Stimulated activated naive CD8-positive, alpha-beta T cell treated with anti-CD3 and anti-CD28 coated beads, Interleukin-15, Interleukin-2, amounts not matched to agents 100 U/mL and 50 U/mL, for 24 hours (primary cell): ENCODE measurements at places on chromosomes 6 and 20.

GRCh38 chr6:31705931-31706330 lies 735 bp upstream of the LY6G6F start:
- no peak for DNase-seq

DNA sequence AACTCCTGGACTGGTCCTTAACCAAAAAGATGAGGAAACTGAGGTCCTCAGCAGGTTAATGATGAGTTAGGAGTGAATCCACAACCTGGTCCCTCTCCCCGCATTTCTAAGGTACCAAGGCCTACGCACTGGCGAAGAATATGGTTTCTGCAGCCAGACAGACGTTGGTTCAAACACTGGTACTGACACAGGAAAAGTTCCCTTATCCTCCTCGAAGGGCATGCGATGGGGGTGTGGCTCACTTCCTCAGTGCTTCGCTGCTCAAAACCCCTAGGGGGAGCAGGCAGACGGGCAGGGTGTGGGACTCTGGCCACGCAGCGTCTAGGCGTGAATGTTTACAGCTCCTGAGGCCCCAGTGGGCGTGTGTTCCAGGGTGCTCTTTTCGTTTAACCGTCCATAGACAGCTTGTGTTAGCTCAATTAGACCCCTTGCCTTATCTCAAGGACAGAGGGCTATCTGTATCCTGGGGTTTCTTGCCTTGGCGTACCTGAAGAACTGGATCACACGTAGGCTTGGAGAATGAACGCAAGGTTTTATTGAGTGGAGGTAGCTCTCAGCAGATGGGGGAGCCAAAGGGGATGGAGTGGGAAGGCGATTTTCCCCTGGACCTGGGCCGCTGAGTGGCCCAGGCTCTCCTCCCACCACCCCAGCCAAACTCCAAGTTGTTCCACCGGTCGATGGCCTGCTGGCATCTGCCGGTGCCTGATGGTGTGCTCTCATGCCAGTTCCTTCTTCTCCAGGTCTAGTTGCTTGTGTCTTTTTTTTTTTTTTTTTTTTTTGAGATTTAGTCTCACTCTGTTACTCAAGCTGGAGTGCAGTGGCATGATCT lies 31.8 kb upstream of the PTPN1 start:
- DNase-seq = peak; percentile 80

DNA sequence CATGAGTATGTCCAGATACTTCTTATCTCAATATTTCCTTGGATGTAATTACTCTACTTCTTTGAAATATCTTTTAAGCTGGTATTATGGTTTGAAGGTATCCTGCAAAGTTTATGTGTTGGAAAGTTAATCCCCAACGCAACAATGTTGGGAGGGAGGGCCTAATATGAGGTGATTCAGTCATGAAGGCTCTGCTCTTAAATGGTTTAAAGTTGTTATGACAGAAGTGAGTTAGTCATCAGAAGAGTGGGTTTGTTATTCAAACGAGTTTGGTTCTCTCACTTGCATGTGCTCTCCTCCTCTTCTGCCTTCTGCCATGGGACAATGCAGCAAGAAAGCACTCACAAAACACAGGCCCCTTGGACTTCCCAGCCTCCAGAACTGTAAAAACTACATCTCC lies 176.3 kb downstream of the KCNQ5 start:
- DNase-seq = no peak

- DNase-seq = no peak
These were observed 219.1 kb upstream of the STXBP5 start for GRCh38 chr6:146985111-146985510.

GRCh38 chr6:95548188-95548786 lies 29.0 kb upstream of the MANEA start:
- no peak for DNase-seq

GRCh38 chr20:38372806-38373205 lies 26.5 kb downstream of the LBP start:
- DNase-seq = no peak

DNA sequence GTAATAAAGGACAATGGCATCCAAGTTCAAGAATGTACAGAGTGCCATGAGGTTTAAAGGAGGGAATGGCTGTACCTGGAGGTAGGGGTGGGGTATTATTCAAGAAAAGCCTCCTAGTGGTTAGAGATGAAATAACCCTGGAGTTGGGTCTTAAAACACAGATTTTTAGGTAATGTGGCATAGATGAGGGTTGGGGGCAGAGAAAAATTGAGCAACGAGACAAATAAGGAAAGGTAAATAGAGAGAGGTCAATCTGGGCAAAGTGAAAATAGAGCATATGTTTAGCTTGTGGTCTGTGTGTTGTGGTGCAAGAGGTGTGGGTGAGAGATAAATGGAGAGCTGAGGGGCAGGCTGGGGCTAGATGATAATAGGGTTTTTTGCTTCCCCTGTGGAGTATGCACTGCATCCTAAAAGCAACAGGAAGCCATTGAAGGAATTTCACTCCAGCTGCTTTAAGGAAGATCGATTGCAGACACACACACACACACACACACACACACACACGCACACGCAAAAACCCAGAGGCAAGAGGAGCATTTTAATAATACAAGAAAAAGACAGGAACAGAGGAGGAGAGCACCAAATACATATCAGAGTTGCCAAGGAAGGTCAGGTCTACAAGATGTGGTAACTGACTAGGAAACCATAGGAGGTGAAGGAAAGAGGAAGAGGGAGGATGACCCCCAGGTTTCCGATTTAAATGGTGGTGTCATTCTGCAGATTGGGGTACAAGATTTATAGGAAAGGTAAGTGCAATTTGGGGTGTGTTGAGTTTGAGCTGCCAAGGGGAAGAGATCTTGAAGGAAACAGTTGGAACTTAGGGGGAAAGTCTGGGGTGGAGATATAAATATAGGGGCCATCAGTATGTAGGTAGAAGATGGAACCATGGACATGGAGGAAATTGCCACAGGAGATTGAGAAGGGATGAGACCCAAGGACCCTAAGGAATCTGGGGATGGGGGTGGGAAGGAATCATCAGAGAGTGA lies 31.3 kb upstream of the ADGRF1 start:
- no peak for DNase-seq

DNA sequence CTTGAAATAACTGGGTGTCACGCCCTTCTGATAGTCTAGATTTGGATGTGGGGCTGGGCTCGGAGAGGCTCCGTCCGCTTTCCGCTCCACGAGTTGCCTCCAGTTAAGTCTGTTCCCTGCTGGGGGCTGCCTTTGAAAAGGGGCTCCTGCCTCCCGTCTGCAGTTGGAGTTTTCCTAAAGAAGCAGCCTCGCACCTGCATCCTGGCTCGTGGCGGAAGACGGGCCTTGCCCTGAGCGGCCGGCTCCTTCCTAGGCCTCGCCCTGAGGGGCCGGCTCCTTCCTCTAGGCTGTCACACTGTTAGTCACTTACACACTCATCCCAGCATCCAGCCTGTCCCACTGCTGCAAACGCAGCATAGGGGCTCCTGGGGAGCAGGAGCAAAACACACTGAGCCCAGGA lies 74.4 kb downstream of the SMOC2 start:
- DNase-seq = no peak

GRCh38 chr6:167137881-167138280 lies 15.0 kb downstream of the CCR6 start:
- no peak for DNase-seq

GRCh38 chr6:87971605-87972262 lies 75.9 kb upstream of the SPACA1 start:
- DNase-seq = no peak

GRCh38 chr20:44736170-44737021 lies 9.3 kb upstream of the KCNK15 start:
- DNase-seq = peak; percentile 30

DNA sequence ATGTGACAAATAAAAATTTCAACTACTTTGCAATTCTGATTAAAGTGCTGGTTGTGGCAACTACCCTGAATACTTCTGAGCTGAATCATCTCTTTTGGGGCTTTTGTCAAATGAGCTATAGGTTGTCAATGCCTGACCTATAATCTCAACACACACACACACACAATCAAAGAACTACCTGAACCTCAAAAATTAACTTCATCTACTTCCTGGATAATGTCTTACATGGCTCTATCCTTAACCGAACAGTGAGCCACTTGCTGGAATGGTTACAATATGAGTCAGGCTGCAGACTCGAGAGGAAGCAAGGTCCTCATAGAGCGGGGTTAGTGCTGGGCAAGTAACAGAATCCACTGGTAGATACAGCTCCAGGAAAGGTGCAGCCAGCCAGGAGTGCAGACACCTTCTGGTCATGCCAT lies 70.6 kb upstream of the DST start:
- DNase-seq = no peak

DNA sequence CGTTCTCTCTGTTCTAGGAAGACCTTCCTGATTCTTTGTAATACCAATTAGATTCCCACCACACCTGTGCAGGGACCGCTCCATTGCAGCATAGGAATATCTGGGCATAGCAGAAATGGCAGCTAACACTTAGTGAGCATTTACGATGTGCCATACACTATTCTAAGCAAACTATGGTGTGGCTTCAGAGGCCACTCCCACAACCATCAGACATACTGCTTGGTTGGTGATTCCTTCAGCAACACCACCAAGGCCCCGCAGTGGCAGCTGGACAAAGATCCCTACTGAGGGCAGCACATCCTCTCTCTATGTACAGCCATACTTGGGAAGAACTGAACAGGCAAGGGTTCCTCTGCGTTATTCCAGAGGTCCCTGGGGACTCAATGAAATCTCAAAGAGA lies 6.2 kb downstream of the KCNK5 start:
- no peak for DNase-seq

DNA sequence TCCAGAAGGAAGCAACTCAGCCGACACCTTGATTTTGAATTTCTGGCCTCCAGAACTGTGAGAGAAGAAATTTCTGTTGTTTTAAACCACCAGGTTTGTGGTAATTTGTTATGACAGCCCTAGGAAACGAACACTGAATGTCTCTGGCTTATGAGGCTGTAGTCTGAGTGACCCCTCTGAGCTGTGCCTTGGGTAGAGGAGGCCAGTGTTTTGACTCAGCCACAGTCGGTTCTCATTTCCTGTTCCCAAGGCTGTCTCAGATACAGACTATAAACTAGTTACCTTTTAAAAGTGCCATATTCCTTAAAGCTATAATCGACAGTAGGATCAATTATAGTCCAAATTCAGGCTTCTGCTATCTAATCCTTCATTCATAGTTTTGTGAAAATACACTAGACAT lies 391.2 kb upstream of the MAP3K7 start:
- DNase-seq = no peak

DNA sequence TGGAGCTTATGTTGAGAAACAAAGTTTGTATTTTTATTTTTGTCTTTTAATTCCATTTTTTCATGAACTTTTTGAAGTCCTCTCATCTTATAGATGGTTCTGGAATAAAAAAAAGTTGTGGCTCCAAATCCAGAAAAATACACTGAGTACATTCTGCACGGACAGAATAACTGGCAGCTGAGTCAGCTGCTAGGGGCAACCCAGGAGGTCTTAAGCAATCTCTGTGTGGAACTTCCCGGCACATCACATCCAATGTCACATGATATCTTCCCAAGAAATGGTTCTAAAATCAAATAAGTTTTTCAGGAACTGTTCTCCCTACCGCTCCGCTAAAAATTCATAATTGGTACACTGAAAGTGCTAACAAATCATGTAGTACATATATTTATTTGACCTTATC lies 29.8 kb downstream of the SLC13A3 start:
- DNase-seq = no peak

GRCh38 chr6:52535711-52536423 lies 41.0 kb downstream of the TRAM2 start:
- no peak for DNase-seq

DNA sequence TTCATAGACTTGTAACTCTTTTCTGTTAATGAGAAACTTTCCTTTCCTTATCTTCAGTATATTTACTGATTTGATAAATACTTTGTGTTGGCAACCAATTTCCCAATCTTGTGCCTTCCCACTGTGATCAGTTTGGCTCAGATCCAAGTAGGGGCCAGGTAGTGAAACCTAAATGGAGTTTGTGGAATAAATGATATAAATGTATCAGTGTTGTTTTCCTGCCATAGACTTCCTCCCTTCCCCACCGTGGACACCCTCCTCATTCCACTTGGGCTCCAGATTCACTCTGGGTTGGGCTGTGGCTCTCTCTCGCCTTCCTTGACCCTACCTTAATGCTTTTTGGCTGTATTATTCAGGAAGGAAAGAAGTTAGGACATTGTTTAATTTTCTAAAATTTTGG lies 1.3 kb downstream of the ZKSCAN3 start:
- DNase-seq = no peak

GRCh38 chr6:130526466-130526865 lies 160.6 kb downstream of the TMEM200A start:
- DNase-seq = no peak

DNA sequence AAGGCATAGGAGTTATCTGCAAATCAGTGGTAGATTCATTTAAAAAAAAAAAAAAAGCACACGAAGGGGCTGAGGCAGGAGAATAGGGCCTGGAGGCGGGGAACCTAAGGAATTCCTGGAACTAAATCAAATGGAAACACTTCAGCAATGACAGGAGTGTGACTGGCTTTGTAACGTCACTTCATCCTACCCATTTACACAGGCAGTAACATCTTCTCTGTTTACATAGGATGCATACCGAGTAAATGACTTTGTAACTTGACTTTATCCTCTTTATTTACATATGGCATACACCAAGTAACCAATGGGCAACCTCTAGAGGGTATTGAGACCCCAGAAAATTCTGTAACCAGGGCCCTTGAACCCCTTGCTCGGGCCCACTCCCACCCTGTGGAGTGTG lies 56.4 kb upstream of the IYD start:
- no peak for DNase-seq

DNA sequence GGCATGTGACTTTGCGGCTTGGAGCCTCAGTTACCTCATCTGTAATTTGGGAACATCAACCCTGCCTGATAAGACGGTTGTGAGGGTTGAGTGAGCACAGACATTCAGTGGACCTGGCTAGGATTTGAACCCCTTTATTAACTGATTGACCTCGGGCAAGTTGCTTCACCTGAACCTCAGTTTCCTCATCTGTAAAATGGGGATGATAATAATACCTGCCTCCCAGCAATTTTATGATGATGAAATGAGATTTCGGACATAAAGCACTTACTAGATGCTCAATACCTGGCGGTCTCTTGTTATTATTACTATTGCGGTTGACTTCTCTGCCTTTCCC lies 51.5 kb downstream of the CEBPB start:
- DNase-seq = no peak

DNA sequence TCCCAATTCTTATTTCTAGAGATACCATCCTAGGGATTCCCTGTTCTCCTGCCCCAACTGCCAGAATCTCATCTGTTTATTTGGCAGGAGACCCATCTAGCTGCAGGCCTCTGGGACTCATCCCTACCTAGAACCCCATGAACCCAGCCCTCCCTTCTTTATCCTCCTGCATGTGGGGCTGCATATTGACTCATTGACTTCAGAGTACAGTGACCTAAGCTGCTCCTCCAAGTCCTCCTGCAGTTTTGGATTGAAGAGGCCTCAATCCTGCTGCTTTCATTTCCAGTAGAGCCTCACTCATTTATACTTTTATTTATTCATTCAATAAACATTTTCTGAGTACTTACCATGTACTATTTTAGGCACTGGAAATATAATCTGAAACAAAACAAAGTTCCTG lies 11.6 kb downstream of the TMEM200A start:
- no peak for DNase-seq

DNA sequence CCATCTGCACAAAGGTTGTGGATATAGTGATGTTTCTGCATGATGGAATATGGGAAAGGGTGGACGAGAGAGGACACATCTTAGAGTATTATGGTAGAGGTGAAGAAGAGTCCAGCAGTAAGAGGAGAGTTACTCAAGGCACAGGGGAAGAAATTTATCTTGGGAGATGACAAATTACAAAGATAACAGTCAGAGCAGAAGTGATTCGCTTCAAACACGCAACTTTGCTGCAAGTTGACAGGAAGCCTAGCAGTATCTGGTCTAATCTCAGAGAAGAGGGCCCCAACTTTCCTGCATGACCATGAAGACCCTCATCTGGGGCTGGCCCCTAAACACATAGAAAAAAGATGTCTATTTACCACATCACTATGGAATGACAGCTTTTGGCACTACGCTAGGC lies 1.2 kb upstream of the CALHM6 start:
- DNase-seq = no peak
